SK-MEL-5 (cell line): ENCODE measurements at places on chromosomes 11 and 22.

GRCh38 chr11:99015634-99016454 lies 4.9 kb upstream of the CNTN5 start:
- peak; percentile 59 for DNase-seq

DNA sequence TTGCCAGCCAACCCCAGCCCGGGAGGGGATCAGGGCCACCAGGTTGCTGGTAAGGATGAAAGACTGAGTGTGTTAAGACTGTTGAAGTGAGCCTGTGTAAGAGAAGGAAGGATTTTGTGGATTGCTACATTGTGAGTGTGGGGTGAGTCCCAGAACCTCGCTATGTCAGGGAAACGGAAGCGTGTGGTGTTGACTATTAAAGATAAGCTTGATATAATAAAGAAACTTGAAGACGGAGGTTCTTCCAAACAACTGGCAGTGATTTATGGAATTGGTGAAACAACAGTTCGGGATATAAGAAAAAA lies 627 bp downstream of the JRKL start:
- no peak for DNase-seq

DNA sequence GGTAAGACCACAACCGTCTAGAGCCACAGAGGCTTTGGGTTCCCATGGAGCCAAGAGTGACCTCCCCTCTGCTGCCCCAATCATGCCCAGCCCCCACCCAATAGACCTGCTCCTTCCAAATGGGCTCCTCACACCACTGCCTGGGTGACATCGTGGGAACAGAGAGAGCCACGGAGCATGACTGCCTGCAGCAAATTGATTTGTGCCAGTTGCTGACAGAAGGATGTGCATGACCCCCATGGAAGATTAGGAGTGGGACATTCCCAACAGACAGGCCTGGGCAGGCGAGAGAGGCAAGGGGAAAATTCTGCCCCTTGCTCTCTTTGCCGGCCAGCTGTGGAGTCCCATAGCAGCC lies 88.5 kb downstream of the TENM4 start:
- DNase-seq: no peak

GRCh38 chr11:1401656-1402221 lies 12.0 kb downstream of the BRSK2 start:
- DNase-seq: peak; percentile 26

- DNase-seq: no peak
Observed at GRCh38 chr11:16382638-16383380, 26.5 kb upstream of the SOX6 start.

GRCh38 chr11:76318744-76319384 lies 62.1 kb downstream of the THAP12 start:
- DNase-seq: peak; percentile 68

- DNase-seq: no peak
Observed at GRCh38 chr11:47553406-47553743, 443 bp upstream of the CELF1 start.

DNA sequence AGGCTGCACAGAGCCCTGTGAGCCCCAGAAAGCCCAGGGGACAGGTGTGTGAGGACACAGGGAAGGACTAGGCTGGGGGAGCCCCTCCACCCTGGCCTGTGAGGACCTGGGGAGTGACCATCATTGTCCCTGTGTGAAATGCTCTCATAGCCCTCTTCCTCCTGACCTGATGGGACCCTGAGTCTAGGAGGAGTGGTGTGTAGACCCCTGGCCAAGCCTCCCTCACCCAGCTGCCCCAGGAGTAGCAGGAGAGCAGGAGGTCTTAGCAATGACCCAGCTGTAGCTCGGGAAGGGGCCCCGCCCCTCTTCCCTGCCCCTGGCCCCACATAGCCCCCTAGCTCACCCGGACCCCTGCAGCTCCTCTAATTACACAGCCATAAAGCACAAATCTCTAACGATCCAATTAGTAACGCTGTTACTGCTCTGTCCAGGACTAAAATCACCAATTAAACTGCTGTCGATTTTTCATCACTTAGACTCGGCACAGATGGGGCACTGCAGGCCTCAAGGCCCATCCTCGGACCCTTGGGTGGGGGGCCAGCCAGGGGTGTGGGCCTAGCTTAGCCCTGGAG lies 6.6 kb upstream of the CABP7 start:
- no peak for DNase-seq

GRCh38 chr11:117976445-117976844 lies 9.7 kb upstream of the IL10RA start:
- no peak for DNase-seq

DNA sequence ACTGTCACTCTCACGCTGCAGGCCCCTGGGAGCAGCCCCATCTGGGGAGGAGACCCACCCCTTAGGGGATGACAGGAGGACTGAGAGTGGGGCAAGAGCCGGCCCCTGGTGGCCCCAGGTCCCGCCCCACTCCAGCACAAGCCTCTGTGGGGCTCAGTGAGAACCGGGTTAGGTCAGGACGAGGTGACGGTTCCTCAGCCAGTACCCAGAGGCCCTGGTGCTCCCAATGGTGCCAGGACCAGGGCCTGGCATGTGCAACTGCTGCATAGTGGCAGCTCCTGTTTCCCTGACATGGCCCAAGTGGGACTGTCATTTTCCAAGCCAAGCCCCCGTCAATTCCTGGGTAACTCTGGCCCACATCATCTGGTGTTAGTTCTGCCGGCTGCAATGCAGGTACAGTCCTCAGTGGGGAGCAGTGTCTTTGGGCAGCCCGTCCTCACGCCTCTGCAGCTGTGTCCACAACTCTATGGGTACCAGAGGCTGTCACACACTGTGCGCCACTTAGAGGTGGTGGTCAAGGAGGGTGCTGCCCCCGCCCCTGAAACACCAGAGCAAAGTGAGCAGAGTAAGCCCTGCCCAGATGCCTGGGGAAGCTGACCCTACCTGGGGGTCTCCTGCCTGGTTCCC lies 15.9 kb downstream of the CHID1 start:
- DNase-seq: no peak

- no peak for DNase-seq
Observed at GRCh38 chr11:108601150-108601549, 7.6 kb upstream of the EXPH5 start.

DNA sequence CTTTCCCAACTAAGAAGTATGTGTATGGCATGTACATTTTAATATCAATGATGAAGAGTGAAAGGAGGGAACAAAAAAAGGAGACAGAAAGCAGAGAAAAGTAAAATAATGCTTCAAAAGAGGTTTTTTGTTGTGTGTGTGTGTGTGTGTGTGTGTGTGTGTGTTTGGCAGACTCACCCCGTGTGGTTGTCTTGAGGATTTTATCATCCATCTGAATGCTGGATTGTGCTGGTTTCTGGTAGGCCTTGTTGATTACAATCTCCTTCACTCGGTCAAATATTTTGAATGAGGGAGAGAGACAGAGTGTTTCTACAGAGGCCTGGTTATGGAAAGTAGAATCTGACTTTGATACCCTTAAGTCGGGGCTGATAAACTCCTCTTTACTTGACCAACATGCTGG lies 128.5 kb downstream of the ENTHD1 start:
- DNase-seq: no peak

DNA sequence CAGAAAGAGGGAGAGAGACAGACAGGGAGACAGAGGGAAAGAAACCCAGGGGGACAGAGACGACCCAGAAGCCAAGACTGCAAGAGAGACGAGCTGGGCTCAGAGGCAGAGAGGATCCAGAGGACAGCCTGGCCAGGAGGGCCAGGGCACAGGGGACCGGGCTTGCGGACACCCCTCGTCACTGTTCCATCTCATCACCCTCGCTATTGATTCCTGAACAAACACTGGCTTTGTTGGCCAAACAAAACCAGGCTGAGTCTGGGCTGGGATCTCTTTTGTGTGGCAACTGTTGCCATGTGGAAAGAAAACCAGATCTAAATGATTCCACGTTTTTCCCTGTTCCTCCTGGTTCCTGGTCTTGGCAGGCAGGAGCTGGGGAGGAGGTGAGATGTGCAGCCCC lies 339.4 kb downstream of the MN1 start:
- DNase-seq: no peak

DNA sequence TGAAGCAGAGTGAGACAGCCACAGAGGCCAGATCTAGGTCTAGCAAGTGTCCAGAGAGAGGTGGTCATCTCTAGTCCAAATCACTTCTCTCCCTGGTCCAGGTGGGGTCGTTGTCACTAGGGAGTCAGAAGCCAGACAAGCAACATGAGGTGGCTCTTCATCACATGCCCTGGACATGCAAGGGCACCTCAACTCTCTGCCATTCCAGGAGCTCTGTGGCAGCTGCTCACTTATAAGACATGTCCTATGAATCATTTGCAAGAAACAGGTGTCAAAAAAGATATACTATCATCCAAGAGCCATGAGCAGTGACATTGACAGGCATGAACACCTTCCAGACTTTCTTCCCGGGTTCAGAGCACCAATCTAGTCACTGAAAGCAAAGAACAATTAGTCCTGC lies 130.8 kb downstream of the GALNT18 start:
- DNase-seq: no peak

- peak; percentile 77 for DNase-seq
Observed at GRCh38 chr11:96207459-96208449, 135.2 kb downstream of the MAML2 start.

DNA sequence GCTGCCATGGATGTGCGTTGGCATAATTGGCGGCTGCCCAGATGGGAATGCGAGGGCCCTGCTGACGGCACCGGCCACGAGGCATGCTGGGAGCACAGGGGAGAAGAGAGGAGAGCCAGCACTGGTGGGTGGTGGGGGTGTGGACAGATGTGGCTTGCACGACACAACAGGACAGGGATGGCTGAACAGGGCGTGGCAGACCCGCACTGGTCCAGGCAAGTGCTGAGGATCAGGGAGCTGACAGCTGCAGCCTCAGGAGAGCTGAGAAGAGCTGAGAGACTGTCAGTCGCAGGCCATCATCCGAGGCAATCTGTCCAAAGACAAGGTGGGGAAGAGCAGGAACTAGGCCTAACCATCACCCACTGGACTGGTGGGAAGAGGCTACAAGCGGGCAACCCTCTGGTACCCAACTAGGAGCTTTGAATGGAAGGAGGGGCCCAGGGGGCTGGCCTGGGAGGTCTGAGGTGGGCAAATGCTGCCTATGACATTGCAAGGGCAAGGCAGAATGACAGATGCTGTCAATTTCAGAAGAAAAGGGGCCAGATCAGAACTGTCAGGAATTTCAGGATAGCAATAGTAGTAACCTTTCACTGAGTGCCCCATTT lies 2.4 kb downstream of the GNB1L start:
- DNase-seq: no peak

DNA sequence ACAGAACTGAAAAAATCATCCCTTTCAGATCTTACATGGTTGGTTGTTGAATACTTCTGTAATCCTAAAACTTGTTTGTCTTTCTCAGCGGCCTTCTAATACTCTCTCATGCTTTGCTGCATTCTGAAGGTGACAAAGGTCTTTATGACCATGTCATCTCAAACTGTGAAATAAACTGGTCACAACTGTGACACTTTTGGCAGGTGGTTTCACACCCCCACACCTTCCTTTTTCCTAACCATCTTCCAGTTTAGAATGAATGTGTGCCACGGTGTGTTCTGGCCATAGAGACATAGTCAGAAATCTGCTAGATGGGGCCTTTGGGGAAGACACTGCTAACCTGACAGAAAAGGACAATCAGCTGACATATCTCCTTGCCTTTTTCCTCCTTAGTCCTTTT lies 14.7 kb upstream of the RFPL3 start:
- no peak for DNase-seq

- peak; percentile 87 for DNase-seq
Observed at GRCh38 chr11:67353317-67354074, at the start of gene POLD4. POLD4 (minus strand) TSS chr11:67353546; CDS start chr11:67353399, 147 bp downstream.

DNA sequence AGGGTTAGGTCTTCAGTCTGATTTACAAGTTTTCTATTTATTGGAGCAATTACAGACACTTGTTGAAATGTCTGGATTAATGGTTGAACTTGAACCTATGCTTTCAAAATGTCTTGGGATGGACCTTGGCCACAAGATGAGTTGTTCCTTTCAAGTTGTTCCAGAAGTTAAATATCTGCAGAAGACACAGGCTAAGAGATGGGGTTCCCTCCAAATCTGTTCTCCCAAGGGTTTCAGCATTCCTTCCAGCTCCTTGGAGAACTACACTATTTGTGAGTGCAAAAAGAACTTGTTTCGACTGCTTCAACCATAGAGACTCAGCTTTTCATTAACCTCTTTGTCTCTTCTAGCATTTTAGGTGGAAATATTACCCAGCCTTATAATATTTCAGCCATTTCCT lies 189.0 kb upstream of the BLID start:
- DNase-seq: no peak

DNA sequence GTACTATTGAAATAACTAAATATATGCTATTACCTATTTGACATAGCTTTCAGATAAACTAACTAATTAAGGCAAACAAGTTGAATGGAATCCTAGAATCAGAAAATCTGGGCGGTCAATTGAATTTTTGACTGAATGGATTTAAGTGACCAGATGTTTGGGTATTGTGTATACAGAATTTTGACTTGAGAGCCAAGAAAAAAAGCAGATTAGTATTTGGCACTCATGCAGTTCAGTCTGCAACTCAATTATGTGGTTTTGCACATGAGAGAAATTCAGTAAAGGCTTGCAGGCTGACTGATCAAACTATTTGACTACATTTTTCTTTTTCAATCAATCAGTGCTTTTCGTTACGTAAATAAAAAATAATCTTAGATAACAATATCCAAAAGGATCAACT lies 254.8 kb downstream of the GUCY1A2 start:
- DNase-seq: no peak

GRCh38 chr11:64027651-64028397 lies 7.9 kb upstream of the FLRT1 start:
- DNase-seq: no peak

- no peak for DNase-seq
Observed at GRCh38 chr11:43576320-43576802, 104.2 kb upstream of the HSD17B12 start.

DNA sequence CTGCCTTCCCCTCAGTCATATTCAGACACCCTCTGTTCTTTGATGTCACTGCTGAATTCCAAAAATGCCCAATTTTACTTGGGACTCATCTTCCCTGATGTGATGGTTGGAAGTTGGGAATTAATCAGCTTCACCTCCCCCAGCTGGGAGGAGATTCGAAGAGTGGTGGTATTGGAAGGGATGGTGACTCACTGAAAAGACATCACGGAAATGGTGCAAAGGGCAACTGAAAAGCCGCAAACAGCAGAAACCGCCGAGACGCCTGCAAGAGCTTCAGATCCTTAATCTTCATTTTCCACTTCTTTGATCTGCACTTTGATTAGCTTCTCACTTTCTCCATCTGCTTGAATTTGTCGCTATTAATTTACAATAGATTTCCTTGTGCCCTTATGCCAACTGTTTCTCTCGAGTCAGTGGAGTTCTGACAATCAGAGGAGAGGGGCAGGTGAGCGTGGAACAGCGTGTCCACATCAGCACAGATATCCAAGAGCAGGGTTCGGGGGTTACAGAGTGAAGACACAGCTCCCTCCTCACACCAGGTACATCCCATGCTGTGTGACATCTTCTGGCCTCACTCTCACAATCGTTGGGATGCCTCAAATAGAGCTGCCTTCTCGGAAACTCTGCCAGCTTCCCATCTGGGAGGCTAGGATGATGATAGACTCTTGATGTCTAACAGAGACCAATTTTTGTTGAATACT lies 325.4 kb downstream of the BRD1 start:
- DNase-seq: no peak

GRCh38 chr11:287821-288477 lies 977 bp upstream of the PGGHG start:
- no peak for DNase-seq
